ENCODE measurements at places on chromosomes 2 and 18. TPM values are rescaled to one million over a fixed set of nuclear protein-coding genes. Genes with fewer than 3 reads are reported as not detected.
A peak's percentile ranks its signal among the peaks of the same experiment; 100 is the strongest.

PLB1 gene
- not detected for total RNA-seq

PNO1 gene
- total RNA-seq: 34.6 TPM

L3MBTL4 gene
- 0.85 TPM for total RNA-seq

TMEM131 gene
- total RNA-seq: 22.7 TPM

- peak; percentile 86 for DNase-seq
Observed at GRCh38 chr2:42928692-42929545, 136.5 kb upstream of the HAAO start.

GRCh38 chr2:113077921-113078320 lies 10.2 kb downstream of the IL1F10 start:
- DNase-seq: no peak

DNA sequence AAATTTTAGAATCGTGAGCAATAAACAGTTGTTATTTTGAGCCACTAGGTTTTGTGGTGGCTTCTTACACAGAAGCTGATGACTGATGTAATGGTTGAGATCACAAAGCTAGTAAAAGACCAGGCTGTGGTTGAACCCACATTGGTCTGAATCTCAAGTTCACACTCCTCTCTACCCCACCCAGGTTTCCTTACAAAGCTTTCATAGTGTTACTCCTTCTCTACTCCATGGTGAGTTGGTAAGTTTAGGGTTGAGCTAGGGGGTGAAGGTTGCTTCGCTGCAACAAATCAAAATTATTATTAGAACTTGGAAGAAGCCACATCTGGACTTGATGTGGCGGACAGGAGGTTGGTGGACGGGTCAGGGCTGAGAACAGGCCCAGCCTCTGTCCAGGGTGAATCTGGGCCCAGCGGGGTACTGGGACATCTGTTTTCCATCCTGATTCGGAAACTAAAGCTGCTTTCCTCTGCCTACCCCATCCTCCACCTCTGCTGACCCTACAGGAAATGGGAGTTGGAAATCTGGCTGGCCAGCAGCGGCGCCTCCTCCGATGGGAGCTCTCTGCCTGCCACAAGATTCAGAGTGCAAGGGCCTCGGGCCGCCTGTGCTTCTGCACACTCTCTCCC lies 86.3 kb downstream of the ZFP36L2 start:
- DNase-seq: no peak

- no peak for DNase-seq
Observed at GRCh38 chr18:79866889-79867574, 69.3 kb downstream of the KCNG2 start.

DNA sequence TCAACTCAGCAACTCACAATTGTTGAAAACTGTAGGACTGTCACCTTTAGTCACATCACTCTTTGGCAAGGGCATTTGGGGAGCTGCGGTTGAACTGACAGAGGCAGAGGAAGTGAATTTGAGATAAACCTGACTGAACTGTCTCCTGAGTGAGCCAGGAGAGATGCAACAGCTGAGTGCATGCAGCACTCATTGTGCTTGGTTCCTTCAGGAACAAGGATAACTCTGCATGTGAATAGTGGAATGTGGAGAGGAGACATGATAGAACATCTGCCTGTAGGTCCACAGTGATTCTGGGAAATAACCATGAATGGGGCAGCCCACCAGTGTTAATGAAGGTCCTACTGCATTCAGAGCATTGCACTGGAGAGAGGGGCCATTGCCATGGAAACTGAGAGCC lies 494.7 kb downstream of the STK39 start:
- DNase-seq: peak; percentile 40

- DNase-seq: peak; percentile 10
Observed at GRCh38 chr2:33134086-33134771, 187.5 kb downstream of the LTBP1 start.

DNA sequence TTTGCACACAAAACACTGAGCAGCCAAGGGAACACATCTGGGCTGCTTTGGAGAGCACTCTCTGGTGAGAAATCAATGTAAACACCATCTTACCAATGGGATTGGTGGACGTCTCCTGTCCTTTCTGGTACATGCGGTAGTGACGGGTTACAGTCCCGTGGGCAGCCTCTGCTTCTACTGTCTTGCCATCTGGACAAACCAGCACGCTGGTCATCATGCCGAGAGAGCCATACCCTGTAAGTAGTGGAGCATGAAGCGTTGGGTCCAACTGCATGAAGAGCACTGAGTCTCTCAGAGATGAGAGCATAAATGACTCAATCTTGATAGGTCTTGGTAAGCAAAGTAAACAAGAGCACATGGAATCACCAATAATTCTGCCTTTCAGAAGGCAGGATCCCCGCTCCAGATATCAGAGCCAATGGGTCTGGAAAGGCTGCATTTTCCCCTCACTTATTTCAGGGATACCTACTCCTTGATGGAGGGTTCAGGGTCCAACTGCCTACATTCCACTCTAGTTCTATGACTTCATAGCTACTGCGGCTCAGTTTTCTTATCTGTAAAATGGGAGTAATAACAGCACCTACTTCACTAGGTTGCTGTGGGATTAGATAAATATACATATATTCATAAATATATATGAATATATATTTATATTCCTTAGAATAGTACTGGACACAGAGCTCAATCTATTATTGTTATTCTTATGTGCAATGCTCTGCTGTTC lies 14.9 kb downstream of the IDH1 start:
- DNase-seq: no peak

- DNase-seq: no peak
Observed at GRCh38 chr2:46503686-46504085, 24.3 kb downstream of the TMEM247 start.
